ENCODE measurements at places on chromosomes 16 and 17.

- no peak for DNase-seq
Measured at GRCh38 chr16:66649636-66650205, 45.2 kb downstream of the CMTM3 start.

- DNase-seq = no peak
Measured at GRCh38 chr16:3259836-3260235, 3.4 kb upstream of the MEFV start.

- DNase-seq = no peak
Measured at GRCh38 chr17:20944014-20944865, 98.6 kb downstream of the USP22 start.

- no peak for DNase-seq
Measured at GRCh38 chr17:76481071-76481655, 13.8 kb downstream of the AANAT start.

GRCh38 chr16:15542261-15542660, 100.7 kb downstream of the MARF1 start:
- DNase-seq = no peak

- no peak for DNase-seq
Measured at GRCh38 chr17:76987486-76988093, 119.4 kb downstream of the MGAT5B start.

GRCh38 chr16:24980077-24980793, 34.9 kb downstream of the ARHGAP17 start:
- DNase-seq = no peak

DNA sequence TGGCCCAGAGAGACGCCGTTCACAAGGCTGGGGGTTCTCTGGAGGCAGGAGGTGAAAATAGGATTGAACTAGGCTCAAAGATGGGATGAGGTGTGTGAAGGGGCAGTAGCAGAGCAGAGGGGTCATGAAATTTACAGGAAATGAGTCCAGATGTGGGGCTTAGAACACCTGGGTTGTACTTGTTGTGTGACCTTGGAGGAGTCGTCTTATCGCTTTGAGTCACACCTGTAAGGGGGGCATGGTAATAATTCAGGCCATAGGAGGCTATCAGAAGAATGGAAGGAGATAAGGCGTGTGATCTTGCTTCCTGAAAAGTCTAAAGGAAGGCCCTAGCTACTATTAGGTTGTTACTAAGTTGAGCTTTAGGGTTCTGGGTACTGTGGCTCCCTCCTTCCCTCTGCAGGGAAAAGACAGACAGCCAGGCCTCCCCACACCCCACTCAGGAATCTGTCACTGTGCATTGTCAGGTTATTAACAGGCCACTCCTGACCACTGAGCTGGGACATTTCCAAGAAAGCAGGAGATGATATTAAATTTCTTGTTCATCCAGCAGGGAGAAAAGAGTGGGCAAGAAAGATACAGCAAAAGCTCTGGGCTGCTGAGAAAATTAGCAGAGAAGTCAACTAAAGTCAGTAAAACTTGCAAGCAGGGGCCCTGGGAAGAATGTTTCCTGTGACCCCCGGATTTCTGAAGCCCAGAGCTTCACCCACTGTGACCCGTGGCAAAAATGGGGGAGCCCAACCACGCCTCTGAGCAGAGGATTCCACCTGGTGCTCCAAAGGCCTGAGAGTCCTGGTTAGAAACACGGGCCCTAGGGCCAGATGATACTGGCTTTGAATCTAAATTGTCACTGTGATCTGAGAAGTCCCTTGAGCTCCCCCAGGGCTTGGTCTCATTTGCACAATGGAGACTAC, 6.0 kb upstream of the CDC42EP4 start:
- DNase-seq = no peak

GRCh38 chr17:44432254-44433157, 43.1 kb upstream of the ITGA2B start:
- DNase-seq = no peak

- no peak for DNase-seq
Measured at GRCh38 chr17:78329263-78330059, 30.4 kb downstream of the SOCS3 start.

DNA sequence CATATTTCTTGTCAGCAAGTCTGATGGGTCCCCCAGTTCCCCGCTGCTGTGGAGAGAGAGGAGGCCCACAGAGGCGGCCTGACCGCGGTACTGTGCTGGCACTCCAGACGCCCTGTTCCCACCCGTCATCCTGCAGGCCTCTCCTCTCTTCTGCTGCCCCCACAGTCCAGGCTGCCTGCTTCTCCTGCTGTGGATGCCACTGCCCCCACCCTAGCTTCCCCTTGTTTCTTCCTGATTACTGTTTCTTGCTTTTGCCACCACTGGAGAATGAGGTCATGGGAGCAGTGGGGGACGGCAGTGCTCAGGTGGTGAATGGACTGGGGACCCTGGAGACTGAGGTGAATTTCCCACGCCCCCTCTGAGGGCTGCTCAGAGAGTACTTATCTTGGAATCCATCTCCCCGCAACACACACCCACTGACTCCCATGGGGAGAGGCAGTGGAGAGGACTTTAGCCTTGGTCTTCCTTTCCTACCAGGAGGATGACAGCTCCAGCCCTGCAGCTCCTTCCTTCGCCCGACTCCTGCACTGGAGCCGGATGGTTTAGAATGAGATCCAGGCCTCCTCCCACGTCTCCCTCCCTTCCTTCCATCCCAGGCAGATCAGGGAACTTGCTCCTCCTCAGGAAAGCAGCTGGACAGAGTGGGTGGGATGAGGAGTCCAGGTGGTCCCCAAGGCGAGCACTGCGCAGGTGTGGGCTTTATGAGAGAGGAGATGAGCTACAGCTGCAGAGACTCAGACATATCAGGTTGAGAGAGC, 60.4 kb downstream of the PLXDC1 start:
- no peak for DNase-seq

DNA sequence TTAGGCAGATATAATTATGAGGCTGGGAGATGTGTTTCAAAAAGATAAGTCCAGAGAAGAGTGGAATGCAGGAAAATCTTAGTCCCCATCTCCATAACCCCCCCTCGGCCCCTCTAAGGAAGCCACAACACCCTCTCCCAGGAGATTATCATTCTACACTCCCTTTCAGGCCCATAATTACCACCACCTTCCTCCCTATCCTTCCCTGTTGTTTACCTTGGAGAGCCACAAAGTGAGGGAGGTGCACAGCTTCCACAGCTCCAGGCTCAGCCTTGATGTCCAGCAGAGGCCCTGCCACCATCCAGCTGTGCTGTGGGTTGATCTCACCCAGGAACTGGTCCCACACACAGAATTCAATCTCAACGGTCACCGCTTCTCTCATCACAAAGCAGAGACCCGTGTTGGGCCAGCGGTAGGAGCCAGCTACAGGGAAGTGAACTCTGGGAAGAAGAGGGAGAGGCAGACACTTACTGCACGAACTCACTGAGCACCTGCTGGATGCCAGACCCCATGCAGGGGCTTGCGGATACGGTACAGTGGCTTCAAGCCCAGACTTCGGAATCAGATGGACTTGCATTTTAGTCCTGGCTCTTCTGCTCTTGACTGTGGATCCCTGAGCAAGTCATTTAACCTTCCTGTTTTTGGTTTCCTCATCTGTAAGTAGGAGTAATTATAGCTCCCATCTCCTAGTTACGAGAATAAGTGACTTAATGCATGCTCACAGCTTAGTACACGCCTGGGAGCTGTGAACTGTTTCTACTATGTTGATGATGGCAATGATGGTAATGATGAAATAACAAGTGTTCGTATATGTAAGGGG, 44.1 kb downstream of the MIS12 start:
- no peak for DNase-seq

- no peak for DNase-seq
Measured at GRCh38 chr17:35804658-35805192, 4.6 kb upstream of the TAF15 start.

DNA sequence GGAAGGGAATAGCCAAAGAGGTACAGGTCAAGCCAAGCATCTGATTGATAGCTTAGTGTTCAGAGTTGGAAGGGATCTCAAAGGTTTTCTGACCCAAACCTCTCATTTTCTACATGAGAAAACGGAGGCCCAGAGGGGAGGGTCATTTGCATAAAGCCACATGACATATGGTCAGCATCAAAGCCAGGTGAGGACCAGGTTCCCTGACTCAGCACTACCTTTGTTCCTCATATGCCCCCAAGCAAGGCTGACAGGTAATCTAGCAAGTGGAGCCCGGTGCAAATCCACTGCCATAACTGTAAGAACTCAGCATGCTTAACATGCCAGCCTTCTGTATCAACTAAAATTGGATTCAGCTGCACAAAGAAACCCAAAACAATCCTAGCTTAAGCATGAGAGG, 28.2 kb upstream of the CCL1 start:
- DNase-seq = no peak

DNA sequence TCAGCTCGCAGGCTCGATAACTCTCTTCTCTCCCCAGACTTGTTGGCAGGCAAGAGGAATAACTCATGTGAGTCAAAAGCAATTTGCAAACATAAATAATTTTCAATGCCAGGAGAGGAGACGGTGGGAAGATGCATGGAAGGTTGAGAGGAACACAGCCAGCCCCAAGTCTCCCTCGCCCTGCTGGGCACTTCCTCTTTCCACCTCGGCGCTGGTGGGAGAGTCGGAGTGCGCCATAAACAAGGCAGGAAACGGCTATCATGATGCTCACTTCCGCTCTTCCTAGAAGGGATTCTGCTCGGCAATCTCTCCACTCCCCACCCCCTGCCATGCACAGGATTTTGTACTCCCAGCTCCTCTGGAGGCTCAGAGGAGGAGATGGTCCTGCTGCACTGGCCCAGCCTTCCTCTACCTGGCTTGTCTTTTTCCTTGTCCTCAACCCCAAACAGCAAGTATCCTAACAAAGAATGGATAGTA, 13.0 kb downstream of the CBX4 start:
- DNase-seq = no peak

- DNase-seq = no peak
Measured at GRCh38 chr17:22517716-22518115, 825.4 kb downstream of the KCNJ18 start.

- DNase-seq = no peak
Measured at GRCh38 chr16:77299395-77299794, 100.2 kb downstream of the SYCE1L start.
